ENCODE measurements at places on chromosomes 1 and 21.

DNA sequence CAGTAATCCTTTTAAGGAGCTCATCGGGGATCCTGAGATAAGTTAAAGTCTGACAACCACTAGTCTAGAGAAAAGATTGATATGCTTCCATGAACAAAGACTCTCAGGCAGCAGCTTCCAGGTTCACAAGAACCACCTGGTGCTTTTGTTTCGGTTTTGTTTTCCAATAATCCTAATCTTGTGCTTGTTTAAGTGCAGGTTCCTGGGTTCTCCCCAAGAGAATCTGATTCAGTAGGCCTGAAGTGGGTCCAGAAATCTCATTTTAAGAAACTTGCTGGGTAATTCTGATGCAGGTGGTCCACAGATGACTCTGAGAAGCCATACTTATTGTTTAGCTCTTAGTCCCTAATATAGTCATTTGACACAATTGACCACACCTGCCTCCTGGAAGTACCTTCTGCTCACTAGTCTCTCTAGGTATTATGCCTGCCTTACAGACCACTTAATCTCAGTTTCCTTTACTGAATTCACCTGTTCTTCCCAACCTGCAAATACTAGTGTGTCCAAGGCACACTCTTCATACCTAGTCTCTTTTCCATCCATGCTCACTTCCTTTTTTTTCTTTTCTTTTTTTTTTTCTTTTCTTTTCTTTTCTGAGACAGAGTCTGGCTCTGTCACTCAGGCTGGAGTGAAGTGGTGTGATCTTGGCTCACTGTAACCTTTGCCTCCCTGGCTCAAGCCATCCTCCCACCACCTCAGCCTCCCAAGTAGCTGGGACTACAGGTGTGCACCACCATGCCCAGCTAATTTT is 20.5 kb upstream of the FRRS1 start:
- peak; percentile 80 for ATAC-seq

- ATAC-seq = no peak
Observed at GRCh38 chr1:16326833-16327404, 25.4 kb downstream of the FBXO42 start.

DNA sequence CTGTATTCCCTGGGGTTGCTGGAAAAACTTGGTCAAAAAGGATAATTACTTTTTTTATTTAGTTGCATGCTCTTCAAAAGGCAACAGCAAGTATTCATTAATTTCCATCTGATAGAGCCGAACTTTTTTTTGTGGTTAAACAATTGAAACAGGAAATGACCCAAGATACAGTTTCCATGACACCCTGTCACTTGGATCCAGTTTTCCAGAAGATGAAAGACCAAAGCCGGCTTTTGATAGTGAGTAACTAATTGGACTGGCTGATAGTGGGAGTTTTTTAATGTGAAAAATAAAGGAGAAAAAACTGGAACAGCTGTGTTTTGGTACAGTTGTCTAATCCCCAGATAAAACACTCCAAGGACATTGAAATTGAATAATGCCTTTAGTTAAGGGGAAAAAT is 33.0 kb downstream of the CACHD1 start:
- no peak for ATAC-seq

- no peak for ATAC-seq
Observed at GRCh38 chr21:25806060-25806459, 71.3 kb downstream of the GABPA start.

- peak; percentile 68 for ATAC-seq
Observed at GRCh38 chr1:89780721-89781120, 40.1 kb upstream of the LRRC8D start.

GRCh38 chr21:14405962-14406361 is 23.0 kb upstream of the HSPA13 start:
- ATAC-seq = no peak

DNA sequence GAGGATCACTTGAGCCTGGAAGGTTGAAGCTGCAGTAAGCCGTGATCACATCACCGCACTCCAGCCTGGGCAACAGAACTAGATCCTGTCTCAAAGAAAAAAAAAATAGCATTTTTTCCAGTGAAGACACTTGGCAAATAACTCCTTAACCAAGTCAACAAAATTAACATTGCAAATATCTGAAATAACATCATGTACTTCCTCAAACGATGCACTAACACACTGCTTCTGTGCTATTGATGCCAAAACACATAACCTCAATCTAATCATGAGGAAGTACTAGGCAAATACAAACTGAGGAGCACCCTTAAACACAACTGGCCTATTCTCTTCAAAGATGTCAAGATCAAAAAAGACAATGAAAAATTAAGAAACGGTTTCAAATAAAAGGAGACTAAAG is 32.3 kb downstream of the PABPC4 start:
- ATAC-seq = no peak

Data from activated T-helper 17 cell treated with anti-CD3 and anti-CD28 coated beads, Interleukin-2, amount 50 U/mL, for 72 hours (primary cell).